ENCODE measurements at places on chromosomes 7 and 10.

DNA sequence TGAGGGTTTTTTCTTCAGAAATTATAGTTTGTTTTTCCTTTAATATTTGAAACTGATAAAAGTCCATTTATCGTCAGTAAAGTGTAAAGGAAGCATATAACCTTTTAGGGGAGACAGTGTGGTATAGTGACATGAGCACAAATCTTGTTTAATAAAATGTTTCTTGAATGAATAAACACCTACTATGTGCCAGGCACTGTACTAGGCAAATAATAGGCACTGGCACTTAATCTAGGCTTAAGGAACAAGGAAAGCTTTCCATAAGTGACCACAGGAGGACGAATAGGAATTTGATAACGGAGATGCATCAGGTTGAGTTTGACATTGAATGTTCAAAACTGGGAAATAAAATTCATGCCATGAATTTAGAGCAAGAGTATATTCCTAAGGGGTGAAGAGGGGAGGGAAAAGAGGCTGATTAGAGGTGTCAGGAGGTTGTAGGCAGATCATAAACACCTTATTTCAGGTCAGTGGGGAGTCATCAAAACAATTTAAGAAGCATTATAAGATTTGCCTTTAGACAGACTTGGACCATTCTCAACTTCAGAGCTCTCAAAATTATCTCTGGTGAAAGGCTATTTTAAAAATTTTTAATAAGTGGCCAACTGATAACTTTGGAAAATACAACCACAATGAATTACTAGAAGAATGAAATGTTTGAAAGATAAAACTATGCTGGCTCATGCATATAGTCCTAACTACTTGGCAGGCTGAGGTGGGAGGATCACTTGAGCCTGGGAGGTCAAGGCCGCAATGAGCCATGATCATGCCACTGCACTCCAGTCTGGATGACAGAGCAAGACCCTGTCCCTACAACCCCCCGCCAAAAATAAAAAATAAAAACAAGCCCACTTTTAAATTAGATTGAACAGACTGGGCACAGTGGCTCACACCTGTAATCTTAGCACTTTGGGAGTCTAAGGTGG lies 22.4 kb downstream of the RALA start:
- DNase-seq, result no peak

- no peak for DNase-seq
Observed at GRCh38 chr7:156026603-156027002, 214.3 kb upstream of the SHH start.

- DNase-seq, result no peak
Observed at GRCh38 chr7:156656598-156656997, 16.0 kb downstream of the RNF32 start.

DNA sequence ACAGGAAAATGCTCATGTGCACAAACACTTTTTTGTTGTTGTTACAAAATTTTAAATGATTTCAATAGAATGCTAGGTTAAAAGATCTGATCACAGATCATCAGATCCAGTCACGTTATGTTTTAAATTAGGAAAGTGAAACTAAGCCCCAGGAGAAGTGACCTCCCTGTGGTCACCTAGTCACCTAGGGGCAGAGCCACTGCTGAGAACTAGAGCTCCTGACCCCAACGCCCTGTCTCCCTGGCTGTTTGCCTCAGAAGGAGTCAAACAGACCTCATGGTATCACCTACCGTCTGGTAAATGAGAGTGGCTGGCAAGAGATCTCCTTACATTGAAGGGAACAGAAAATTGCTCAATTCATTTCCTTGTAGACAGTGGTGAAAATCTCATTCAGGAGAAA lies 447.3 kb downstream of the ADRA2A start:
- DNase-seq, result no peak

DNA sequence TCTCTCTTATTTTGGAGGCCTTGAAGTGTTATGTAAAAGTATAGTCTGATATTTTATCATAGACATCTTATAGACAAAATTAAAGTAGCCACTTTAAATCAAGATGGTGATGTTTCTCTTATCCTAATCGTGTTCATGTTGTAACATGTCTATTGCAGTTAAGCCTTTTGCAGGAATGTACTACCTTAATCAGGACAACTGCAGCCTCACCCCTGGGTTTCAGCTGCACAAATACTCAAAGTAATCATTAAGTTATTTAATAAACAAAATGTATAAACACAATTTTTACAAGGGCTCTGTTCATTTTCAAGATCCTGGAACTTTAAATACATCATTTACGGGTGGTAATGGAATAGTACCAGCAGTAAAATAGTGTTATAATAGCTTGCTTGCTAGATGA lies 14.4 kb upstream of the KIF5B start:
- no peak for DNase-seq

DNA sequence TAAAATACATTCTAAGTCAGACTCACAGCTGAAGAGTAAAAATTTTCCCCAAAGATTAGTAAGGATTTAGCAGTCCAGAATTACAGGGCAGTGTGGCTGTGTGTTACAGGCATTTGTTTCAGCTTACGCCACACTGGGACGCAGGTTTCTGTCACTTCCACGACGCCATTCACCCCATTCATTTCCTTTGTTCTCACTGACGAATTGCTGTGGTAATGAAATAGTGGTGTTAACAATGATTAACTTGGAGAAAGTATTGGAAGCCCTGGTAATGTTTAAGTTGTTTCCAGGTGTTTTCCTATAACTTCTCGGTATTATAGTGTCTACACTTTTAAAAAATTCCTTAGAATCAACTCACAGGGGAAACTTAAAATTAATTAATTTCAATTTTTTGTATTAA lies 370.9 kb downstream of the SH2D4B start:
- no peak for DNase-seq

DNA sequence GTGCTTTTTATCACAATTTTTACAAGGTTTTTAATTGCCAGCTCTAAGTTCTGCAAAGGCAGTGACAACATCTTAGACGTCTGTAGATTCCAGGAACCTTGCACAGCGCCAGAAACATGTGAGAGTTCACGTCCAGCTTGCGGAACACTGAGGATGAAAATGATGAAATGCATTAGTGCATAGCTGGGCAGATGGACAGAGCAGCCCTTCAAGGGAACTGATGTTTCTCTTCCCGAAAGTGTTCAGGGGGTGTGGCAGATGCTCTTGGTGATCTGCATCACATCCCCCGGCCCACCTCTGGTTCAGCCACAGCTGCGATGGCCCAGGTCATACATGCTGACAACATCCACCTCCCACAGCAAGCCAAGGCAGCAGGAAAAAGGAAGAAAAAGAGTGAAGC lies 40.9 kb downstream of the ITIH5 start:
- no peak for DNase-seq

GRCh38 chr7:116966601-116967000 lies 13.3 kb downstream of the ST7 start:
- no peak for DNase-seq
